ENCODE measurements at places on chromosomes 6 and 20.
A peak's percentile ranks its signal among the peaks of the same experiment; 100 is the strongest.

GRCh38 chr6:12289365-12289919 lies 719 bp upstream of the EDN1 start:
- no peak for DNase-seq

- no peak for DNase-seq
Measured at GRCh38 chr6:99016355-99016754, 68.6 kb upstream of the FBXL4 start.

DNA sequence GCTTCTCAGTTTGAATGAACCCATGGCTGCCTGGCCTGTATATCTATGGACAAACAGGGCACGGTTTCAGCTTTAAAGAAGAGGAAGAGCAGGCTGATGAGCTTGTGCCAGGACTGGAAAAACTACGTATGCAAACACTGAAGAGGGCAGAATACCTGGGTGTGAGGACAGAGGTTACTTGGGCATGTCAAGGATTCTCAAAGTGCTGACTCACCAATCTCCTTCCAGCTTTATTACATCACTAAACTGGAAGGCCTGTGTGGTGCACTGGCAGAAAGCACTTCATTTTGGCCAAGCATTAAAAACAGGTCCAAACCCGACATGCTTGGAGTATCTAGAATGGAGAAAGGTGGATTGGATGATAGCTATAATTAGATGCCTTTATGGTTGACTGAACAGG lies 95.2 kb downstream of the GMPR start:
- no peak for DNase-seq

DNA sequence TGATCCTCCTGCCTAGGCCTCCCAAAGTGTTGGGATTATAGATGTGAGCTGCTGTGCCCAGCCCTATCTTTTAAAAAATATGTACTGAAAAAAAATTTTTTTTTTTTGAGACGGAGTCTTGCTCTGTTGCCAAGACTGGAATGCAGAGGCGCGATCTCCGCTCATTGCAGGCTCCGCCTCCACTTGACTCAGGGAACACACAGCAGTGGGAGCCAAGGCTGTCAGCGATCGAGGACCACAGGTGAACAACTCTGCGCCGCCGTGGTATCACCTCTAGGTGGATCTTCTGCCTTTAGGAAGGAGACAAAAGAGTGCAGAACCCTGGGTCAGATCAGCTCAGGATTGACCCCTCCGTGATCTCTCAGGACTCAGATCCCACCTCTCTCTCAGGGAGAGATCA lies 13.7 kb downstream of the RAET1E start:
- no peak for DNase-seq

GRCh38 chr6:81894306-81894705 lies 141.8 kb upstream of the TENT5A start:
- DNase-seq: no peak

- peak; percentile 45 for DNase-seq
Measured at GRCh38 chr6:3410385-3411360, 46.2 kb downstream of the SLC22A23 start.

DNA sequence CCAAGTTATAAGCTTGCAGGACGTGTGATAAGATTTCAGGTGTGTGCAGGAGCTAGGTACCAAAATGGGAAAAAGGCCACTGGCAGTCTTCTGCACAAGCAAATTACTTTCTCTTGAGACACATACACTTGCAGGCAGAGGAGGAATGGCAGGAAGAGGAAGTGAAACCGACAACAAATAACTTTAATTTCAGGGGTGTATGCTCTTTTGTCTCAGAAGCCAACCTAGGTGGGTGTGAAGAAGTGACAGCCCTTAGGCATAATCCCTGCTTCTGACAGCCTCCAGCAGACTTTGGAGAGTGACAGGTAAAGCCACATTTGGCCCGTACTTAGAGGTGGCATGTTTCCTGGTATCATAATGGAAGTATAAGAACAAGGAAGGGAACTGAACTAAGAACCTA lies 118.8 kb upstream of the TRAF3IP2 start:
- DNase-seq: no peak

- peak; percentile 30 for DNase-seq
Measured at GRCh38 chr6:16322666-16323312, 84.4 kb downstream of the GMPR start.

- no peak for DNase-seq
Measured at GRCh38 chr6:68364271-68364805, 270.7 kb upstream of the ADGRB3 start.

- no peak for DNase-seq
Measured at GRCh38 chr6:107582086-107582485, 92.2 kb downstream of the SOBP start.

DNA sequence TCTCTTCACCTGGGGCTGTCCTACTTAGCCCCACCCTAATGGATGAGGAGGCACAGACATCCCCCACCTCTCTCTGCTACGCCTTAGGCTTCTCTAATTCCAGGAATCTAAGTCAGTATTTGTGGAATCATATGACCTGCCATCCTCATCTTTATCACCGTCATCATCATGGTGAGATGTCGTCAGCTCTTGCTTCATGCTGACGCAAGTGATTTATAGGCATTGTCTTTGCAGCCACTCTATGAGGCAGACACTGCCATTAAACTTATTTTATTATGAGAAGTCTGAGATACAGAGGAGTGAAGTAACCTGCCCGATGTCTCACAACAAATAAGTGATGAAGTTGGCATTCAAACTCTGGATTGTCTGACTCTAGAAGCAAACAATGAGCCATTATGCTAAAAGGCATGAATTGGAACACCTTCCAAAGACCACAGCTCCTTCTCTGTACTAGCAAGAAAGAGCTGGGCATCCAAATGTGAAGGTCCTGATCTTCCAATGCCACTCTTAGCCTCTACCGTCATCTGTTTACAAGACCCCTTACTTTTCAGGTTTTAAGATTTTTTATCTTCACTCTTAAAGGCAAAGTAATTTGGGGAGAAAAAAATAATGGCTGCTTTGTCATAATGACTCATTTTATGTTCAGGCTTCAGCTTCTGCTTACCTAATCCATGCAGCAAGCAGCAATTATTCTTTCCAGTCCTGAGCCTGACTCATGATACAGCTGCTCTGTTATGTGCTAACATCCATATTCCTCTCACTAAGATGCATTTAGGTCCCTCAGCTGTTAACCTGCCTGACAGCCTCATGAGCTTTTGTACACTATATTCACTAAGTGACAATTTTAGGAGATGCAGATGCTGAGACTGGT lies 113.7 kb upstream of the BCLAF1 start:
- DNase-seq: no peak

DNA sequence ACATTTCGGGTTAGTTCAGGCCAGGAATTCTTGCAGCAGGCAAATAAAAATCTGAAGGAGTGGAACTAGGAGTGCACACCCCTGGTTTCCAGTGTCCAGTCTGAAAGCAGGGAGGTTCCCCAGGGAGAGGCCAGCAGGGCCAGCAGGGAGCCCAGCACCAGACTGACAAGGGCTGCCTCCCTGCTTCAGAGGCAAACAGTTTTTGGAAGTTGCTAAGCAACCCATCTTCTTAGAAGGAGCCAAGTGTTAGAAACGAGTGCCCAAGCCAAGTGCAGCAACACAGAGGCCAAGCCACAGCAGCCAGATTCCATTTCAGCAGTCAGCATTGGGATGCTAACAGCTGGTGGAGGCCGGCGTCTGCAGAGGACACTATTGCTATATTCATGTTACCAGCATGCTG lies 179.1 kb downstream of the SYNDIG1 start:
- DNase-seq: no peak

- DNase-seq: no peak
Measured at GRCh38 chr20:61205769-61206168, 46.3 kb upstream of the CDH4 start.

DNA sequence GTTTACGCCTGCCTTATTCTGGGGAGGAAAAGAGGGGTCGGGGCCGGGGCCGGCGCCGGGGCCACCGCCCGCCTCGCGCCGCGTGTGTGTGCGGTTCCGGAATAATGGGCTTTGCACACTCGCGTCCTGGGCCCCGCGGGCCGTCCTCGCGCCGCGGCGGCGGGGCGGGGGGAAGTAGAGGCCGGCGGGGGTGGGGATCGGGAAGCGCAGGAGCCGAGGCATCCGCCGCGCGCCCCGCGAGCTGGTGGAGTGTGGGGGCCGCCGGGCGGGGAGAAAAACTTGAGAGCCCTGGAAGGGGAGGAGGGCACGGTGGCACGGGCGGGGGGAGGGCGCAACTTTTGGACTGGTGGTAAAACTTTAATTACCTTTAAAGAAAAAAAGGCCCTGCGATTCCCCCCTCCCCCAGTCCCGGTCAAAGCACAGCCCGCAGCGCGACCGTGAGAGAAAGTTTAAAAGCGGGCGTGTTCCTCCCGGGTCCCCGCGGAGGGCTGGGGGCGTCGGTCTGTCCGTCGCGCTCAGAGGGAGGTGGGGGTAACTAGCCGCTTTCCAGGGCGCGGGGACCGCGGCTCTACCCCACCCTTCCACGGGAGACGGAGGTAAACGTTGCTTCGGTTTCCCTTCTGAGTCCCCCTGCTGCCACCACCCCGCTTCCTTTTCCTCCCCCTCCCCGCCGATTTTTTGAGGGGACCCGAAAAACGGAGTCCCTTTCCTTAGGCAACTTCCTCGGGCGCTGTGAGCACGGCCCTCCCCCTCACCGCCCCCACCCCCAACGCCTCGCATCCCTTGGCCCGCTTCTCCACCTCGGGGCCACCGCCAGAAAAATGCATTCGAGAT lies 1.9 kb downstream of the L3MBTL3 start:
- peak; percentile 13 for DNase-seq

DNA sequence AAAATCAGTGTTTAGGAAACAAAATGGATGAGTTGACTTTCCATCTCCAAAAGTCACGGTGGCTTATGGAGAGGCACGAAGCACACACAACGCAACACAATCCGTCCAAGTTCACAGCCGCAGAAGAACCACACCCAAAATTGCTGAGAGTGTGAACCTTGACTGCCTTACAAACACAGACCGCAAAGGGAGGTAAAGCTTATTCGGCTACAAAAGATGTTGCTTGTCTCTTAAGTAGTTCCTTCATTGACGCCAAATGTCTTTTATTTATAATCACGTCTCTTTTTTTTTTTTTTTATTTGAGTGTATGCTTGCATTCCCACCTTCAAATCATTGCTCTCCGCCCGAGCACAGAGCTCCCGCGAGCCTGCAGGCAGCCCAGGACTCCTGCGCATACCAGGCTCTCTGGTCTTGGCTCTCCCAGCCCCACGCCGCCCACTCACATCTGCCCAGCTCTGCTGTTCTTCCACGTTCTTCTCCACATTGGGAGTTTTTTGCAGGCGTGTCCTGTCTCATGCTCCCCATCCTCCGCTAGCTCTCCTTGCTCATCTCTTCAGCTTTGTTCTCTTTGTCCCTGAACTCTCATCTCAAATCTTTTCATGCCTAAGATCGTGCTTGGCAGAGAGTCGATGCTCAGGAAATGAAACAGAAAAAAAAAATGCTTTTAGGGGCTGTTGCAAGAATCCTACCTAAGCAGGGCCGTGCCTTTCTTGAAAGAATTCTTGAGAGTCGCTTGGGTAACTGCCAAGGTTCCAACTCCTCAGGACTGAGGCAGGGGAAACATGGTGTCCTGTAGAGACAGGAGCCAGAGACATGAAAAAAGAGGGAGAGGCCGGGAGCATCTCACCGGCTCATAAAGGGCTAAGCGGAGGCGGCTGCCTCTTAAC lies 25.8 kb downstream of the LY86 start:
- DNase-seq: no peak

DNA sequence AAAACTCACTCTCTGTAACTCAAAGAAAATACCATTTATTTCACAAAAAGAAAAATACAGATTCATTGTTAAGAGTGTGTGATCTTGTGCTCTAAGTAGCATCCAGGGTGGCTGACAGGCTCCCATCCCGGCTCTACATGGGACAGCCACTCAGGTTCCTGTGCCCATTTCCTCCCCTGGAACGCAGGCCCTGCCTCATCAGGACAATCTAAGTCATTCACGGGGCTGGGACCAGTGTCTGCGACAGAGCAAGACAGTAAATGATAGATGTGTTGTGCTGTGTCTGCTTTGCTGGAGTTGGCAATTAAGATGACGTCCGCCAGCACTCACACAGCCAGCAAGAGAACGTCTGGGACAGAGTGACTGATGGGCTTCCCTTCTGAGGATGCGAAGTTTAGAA lies 6.9 kb upstream of the FAM209A start:
- no peak for DNase-seq

GRCh38 chr6:162234631-162235030 lies 492.9 kb downstream of the PRKN start:
- DNase-seq: no peak

DNA sequence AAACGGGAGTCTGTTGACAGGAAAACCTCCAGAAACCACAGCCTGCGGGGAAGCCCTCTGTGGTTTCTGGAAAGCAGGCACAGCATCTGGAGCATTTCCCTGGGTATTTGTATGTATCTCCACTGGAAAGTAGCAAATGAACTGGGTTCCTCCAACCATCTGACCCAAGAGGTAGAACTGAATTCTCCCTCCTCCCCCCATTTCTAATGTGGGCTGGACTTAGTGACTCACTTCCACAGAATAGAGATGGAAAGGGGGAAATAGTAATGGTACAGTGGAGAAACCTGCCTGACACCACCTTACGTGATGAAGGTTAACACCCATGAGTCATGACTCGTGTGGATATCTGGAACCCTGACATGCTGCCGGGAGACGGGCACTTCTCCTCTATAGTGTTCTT lies 51.9 kb upstream of the XRN2 start:
- DNase-seq: no peak

- no peak for DNase-seq
Measured at GRCh38 chr6:96469312-96469711, 52.3 kb upstream of the UFL1 start.

DNA sequence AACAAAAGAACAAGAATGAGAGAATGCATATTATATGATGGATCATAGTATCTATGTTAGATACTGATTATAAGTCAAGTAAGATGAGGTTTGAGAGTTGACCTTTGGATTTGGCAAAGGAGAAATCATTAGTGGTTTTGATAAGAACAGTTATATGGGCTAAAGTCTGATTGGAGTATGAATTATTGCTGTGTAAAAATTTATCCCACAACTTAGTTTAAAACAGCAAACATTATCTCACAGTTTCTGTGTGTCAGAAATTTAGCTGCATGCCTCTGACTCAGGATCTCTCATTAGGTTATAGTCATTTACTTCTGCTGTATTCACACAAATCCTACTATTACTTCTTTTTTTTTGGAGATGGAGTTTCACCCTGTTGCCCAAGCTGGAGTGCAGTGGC lies 56.7 kb downstream of the FAM135A start:
- no peak for DNase-seq

- DNase-seq: no peak
Measured at GRCh38 chr6:3612341-3613041, 139.0 kb downstream of the PXDC1 start.

DNA sequence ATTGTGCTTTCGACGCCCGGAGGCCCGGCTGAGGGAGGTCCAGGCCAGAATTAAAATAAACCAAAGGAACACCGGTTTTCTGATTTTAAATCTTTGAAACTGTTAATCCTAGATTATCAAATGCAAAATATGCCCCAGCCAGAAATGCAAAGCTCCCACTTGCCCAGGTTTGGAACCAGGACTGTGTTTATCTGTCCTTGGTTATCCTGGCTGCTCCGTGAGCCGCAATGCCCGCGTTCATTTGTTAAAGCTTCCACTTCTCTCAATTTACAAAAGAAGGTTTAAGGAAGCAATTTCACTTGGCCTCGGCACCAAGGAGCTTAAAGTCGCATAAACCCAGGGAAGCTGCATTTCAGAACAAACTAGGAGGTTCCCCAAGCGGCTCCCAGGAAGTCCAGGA lies 250.0 kb downstream of the TAF4 start:
- no peak for DNase-seq

GRCh38 chr6:158113802-158114201 lies 54.3 kb downstream of the SERAC1 start:
- DNase-seq: no peak

- DNase-seq: no peak
Measured at GRCh38 chr20:23206995-23207394, 120.9 kb upstream of the CD93 start.

All from stimulated activated CD8-positive, alpha-beta memory T cell treated with anti-CD3 and anti-CD28 coated beads, Interleukin-4, amount 100 ng/mL, for 1 hour (primary cell).